ENCODE measurements at places on chromosomes 3 and 15.

- H3K36me3 ChIP-seq: no peaks in the 10 kb centered on the region
- no peak for DNase-seq
- no peak overlapping the region for H3K4me3 ChIP-seq
These were observed 158.8 kb downstream of the CLSTN2 start for GRCh38 chr3:140093742-140094141.

DNA sequence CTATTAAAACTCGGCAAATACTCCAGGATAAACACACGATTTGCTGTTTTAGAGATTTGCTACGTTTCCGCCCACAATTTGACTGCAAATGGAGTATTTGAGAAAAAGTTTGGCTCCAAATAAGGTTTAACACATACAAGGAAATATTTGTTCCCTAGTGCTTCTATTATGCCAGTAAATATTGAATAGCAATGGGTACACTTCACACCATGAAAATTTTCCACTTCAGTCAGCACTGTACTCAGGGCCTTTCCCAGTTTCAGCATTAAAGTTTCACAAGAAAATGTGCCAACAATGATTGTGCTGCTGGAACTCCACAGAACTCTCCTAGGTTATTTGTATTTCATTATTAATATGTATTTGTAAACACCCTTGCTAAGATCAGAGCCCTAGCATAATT lies 498.0 kb downstream of the TBL1XR1 start:
- H3K27me3 ChIP-seq: no peaks in the 10 kb centered on the region
- no peak overlapping the region for H3K4me3 ChIP-seq
- H3K27ac ChIP-seq: no peak overlapping the region
- no peak for DNase-seq
- no peaks in the 10 kb centered on the region for H3K36me3 ChIP-seq
- no peaks in the 10 kb centered on the region for H3K4me1 ChIP-seq

DNA sequence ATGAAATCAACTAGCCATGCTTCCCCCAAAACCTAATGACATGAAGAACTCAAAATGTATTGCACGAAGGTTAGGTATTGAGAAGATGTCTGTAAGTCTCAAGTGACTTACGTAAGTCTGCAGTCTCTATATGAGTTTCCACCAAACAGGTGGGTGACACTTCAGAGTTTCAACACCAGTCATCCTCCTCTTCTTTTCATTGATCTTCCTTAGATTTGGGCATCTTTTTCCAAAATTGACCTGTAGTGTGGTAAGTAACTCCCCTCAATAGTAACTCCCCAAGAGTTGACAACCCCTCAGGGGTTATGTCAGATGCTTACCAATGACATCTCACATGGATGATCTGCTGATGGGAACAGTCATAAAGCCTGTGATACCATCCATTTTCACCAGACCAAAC lies 46.1 kb downstream of the GPR176 start:
- H3K4me1 ChIP-seq: no peaks in the 10 kb centered on the region
- H3K27me3 ChIP-seq: no peaks in the 10 kb centered on the region
- H3K27ac ChIP-seq: no peak overlapping the region
- no peak overlapping the region for H3K4me3 ChIP-seq

- no peaks in the 10 kb centered on the region for H3K27me3 ChIP-seq
- no peaks in the 10 kb centered on the region for H3K36me3 ChIP-seq
- no peak overlapping the region for H3K27ac ChIP-seq
- H3K4me3 ChIP-seq: no peak overlapping the region
- no peaks in the 10 kb centered on the region for H3K4me1 ChIP-seq
These were observed 39.7 kb downstream of the KLHL25 start for GRCh38 chr15:85754989-85755388.

DNA sequence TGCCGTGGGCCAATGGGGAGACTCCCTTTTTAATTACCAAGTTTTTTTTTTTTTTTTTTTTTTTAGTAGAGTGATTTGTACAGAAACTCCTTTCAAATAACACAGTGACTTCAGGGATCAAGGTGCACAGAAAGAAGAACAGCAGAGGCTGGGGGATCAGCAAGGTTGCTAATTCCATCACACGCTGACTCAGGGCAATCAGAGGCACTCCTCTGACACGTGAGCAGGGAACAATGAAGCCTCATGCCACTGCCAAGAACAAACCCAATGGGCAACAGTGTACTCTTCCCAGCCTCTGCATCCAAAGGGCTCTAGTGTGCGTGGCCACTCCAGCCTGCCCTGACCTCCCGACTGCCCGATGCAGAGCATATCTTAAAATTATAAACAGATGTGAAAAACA lies 186.7 kb upstream of the WNT5A start:
- peaks cover 6% of the 10 kb centered on the region for H3K4me1 ChIP-seq
- no peak for DNase-seq
- no peak overlapping the region for H3K27ac ChIP-seq
- H3K36me3 ChIP-seq: no peaks in the 10 kb centered on the region
- H3K27me3 ChIP-seq: no peaks in the 10 kb centered on the region
